ENCODE measurements at places on chromosomes 12 and 14.

DNA sequence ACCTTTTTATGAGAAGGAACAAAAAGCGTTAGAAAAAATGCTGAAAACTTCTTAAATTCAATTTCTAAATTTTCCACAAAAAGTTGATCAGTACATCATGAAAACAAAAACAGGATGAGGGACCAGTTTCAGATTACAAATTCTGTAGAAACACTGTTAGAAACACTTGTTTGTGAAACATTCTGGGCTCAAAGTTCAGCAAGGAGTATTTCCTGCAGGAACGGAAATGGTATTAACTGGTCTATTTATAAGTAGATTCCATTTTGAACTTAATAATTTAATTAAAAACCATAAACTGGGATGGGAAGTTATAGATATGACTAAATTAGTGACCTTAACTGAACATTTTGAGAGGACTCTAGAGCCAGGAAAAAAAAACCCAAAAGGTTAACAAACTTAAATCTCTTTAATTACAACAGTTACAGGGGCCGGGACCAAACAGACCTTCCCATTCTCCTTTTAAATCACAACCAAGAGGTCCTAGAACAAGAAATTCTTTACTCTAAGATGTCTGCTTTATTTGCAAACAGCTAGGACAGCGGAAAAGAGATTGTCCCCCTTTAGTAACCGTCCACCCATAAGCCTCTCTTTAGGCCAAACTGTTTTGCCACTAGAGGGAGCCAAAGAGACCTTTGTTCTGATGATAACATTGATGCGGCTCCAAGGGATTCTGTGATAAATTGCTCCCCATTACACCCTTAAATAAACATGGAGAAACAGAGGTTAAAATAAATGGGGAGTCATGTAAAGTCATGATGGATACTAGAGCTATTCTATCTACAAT is 69.0 kb upstream of the RERGL start:
- peak; percentile 37 for DNase-seq

GRCh38 chr12:118361092-118361404 is 11.7 kb downstream of the TAOK3 start:
- no peak for DNase-seq

GRCh38 chr12:113142173-113142885 is 6.8 kb upstream of the RASAL1 start:
- DNase-seq: no peak

DNA sequence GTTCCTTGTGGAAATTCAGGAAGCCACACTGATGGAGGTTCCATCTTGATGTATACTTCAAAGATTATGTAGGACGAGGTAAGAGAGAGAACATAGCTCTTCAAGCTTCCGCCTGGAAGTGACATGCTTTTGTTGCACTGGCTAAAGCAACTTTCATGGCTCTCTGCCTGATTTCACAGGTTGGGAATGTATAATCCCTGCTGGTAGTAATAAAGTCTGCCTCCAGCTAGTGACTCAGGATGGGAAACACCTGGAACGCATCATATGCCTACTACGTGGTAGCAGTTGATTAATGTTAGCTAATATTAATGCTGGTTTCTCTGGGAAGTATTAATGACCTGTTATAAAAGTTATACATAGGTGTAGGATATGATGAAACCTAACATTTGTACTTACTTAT is 71.1 kb downstream of the PELI2 start:
- no peak for DNase-seq

GRCh38 chr14:71773898-71774481 is 158.2 kb upstream of the RGS6 start:
- no peak for DNase-seq

GRCh38 chr14:92633274-92633616 is 115.2 kb downstream of the LGMN start:
- no peak for DNase-seq

GRCh38 chr12:94380507-94380906 is 79.2 kb downstream of the CEP83 start:
- DNase-seq: no peak

DNA sequence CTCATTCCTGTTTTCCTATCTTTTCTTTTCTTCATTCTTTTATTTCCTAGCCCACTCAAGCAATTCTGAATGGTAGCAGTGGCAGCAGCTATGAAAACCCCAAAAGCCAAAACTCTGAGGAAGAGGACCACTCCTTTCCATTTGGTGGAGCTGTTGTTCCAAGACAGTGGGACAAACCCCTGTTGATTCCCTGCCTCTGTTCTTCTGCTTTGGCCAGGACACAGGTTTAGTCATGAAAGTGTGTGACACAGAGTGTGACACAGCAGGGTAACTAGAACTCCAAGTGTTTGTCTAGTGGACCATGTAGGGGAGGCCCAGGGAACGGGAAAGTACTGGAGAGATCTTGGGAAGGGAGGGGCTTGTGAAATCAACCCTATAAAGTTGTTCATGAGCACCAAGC is 71.1 kb downstream of the PTCSC3 start:
- DNase-seq: no peak

GRCh38 chr12:21815306-21816062 is 41.0 kb upstream of the KCNJ8 start:
- no peak for DNase-seq

DNA sequence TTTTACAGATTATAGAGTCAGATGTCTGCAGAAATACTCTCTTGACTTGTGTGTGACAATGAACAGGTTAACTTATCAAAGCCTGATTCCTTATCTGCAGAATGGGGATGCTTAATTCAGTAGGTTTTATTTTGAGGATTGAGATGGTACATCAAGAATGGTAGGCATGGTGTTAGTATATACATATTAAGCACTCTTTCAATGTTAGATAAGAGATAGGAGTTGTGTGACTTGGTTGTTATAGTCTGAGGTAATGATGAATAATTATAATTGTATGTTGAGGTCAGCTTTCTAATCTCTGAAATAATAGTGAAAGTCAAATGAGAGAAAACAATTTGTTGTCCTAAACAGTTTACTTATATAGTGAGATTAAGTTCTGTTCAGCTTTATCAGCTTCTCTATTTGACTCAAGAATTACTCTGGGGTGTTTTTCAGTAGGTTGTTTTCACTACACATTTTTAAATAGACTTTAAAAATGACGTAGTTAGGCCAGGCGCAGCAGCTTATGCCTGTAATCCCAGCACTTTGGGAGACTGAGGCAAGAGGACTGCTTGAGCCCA is 11.9 kb downstream of the PALS1 start:
- no peak for DNase-seq

GRCh38 chr12:98509063-98509462 is 6.3 kb upstream of the TMPO start:
- DNase-seq: no peak
